ENCODE measurements at places on chromosomes 5 and 9. TPM values are rescaled to one million over a fixed set of nuclear protein-coding genes. Genes with fewer than 3 reads are reported as not detected.

TSSK1B gene
- total RNA-seq: not detected

IRGM gene
- not detected for total RNA-seq

SV2C gene
- total RNA-seq: not detected

UBQLN1 gene
- total RNA-seq: 45.8 TPM

ARID3C gene
- not detected for total RNA-seq

TRIM14 gene
- total RNA-seq: 2.1 TPM

All from body of pancreas (tissue), 4 donors.